ENCODE measurements at places on chromosomes 12 and 14.

- DNase-seq: no peak
Measured at GRCh38 chr14:59334253-59334652, 130.9 kb downstream of the GPR135 start.

DNA sequence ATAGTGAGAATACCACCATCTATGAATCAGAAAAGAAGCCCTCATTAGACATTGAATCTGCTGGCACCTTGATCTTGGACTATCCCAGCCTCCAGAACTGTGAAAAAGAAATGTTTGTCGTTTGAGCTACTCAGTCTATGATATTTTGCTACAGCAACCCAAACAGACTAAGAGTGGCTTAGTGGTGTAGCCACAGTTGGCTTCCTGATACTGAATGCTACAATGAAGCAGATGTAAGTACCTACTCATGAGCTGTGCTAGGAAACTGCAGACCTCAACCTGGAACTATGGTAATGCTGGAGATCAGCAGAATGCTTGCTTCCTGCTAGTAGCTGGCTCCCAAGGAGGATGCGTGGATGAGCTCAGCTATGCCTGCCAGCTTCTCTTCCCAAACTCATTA lies 268.6 kb upstream of the CRY1 start:
- DNase-seq: no peak

DNA sequence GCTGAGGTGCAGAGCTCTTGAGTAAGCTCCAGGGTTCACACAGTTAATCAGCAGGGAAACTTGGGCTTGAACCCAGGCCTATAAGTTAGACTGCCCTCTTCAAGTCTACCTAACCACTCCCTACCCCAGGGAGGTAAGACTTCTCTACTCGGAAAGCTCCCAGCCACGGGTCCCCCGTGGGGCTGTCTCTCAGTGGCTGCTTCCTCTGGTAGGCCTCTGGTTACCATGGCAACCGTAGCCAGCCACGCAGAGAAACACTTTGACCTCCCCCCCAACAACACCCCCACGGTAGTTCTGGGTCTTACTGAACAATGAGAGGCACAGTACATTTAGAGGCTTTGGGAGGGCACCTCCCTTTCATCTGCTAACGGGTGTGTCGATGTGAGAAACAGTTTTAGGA lies 245.2 kb downstream of the AACS start:
- no peak for DNase-seq

- no peak for DNase-seq
Measured at GRCh38 chr14:54480830-54481562, 7.8 kb downstream of the GMFB start.

DNA sequence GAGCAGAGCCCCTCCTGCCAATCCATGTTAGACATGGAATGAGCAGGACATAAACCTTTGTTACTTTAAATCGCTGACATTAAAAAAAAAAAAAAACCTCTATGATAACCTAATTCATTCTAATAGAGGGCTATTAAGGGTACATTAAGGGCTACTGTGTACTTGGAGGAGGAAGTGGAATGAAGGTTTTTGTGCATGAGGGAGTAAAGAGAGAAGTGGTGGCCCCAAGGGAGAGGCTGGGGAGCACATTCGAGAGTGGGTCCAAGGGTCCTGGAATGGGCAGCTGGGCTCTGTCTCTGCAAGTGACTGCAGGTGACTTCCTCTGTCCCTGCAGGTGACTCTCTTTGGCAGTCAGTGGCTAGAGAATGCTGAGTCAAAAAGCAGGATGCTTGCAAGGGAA lies 32.1 kb upstream of the PTGDR start:
- no peak for DNase-seq

DNA sequence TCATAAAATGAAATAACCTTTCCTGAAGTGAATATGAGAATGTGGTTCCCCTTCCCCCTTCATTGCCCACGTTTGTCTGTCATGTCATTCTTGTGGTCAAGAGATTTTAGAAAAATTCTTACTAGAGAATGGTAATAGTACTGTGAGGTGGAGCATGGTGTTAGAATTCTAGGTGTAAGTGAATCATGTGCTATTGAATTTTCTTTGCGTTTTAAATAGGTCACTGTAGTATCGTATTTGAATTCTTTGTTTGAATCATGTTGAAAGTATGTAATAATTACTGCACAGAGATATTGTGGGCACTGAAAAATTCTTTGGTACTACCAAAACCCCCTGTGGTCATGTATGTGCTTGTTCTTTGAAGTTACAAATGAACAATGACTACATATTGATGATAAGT lies 49.9 kb downstream of the FUT8 start:
- DNase-seq: no peak

DNA sequence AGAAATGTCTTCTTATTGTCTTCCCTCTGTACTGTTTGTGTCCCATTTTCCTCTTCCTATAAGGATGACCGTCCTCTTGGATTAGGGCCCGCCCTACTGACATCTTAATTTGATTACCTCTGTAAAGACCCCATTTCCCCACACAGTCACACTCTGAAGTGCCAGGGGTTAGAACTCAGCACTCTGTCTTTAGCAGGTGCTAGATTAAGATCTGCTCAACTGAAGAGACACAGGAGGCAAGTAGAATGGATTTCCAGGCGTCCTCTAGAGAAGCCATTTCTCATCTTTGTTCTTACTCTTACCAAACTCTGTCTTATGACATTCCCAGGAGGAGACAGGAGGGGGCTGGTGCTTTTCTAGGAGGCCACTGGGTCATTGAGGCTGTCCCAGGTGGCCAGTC lies 50.8 kb downstream of the VCPKMT start:
- DNase-seq: no peak

GRCh38 chr14:74299061-74299545 lies 3.6 kb downstream of the ABCD4 start:
- DNase-seq: no peak

GRCh38 chr12:93877446-93877845 lies 200.3 kb downstream of the CRADD start:
- DNase-seq: no peak

- DNase-seq: no peak
Measured at GRCh38 chr14:105026802-105027563, 6.1 kb upstream of the CDCA4 start.

DNA sequence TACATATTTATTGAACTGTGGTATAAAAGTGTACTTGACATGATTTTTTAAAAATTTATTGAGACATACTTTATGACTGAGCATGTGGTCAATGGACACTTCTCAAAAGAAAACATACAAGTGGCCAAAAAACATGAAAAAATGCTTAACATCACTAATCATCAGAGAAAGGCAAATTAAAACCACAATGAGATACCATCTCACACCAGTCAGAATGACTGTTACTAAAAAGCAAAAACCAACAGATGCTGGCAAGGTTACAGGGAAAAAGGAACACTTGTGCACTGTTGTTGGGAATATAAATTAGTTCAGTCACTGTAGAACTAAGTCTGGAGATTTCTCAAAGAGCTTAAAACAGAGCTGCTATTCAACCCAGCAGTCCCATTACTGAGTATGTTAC lies 1177.6 kb downstream of the GALC start:
- DNase-seq: no peak

DNA sequence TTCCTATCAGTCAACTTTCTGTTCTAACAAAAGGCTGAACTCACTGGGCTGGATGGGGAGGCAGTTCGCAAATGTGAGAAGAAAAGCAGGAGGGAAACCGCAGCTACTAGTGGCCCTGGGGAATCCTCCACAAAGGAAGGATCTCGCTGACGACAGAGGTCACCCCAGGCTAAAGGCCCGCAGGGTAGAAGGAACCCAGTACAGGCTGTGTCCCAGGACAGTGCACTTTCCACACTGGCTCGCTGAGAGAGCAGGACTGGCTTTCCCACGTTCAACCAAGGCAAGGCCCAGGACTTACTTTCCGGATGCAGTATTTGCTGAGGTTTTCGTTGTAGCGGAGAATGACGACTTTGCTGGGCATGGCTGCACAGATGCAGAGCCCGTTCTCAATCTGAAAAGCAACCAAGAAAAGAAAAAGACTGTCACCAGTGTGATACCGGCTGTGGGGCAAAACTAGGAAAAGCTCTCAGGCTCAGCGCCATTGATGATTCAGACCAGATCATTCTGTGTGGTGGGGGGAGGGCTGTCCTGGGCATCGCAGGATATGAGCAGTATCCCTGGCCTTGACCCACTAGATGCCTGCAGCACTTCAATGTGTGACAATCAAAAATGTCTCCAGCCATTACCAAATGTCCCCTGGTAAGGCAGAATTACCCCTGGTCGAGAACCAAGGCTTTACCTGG lies 36.3 kb downstream of the PRKAB1 start:
- no peak for DNase-seq

DNA sequence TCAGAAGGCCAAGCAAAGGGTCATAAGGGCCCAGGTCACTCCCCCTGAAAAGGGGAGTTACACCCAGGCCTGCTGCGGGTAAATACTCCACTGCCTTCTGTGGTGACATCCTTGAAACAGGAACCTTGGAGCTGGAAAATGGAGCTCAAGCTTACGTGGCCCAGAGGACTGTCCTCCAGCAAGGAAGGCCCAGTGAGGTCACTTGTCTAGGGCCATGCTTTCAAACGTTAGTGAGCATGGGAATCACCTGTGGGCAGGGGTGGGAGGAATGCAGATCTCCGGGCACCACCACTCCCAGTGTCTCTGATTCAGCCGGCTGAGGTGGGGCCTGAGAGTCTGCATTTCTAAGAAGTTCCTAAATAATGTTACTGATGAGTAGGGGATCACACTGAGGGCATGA lies 140.5 kb upstream of the CCND2 start:
- no peak for DNase-seq

GRCh38 chr12:46160101-46160980 lies 108.5 kb downstream of the SLC38A1 start:
- no peak for DNase-seq

- DNase-seq: no peak
Measured at GRCh38 chr12:50174971-50175715, 8.0 kb upstream of the CERS5 start.

- DNase-seq: no peak
Measured at GRCh38 chr12:119115296-119115905, 63.3 kb upstream of the HSPB8 start.

- no peak for DNase-seq
Measured at GRCh38 chr12:64997858-64998257, 123.2 kb downstream of the WIF1 start.

DNA sequence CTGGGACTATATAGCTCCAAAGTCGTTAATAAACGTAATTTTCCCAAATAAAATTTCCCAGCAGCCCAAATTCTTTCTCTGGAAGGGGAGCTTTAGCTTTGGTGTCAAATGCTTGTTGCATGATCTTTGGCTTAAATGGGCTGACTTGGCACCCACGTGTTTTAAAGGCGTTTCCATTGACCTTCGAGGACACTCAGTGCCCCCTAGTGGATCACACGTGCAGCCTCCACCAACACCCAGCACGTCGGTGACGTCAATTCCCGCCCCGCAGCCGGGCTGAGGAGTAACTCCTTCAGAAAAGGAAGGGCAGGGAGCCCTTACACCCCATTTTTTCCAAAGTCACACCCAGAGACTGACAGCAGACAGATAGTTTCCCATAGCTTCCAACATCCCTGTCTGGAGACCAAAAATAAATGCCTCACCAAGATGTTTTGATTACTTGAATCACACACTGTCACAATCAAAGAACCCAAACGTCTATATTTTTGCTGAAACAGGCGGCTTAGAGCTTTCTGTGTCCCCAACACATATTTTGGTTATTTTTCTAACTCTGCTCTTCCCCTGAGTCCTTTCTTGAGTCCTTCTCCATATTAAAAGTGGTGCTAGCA lies 707.9 kb downstream of the AACS start:
- DNase-seq: no peak

- DNase-seq: no peak
Measured at GRCh38 chr12:29054858-29055663, 94.0 kb upstream of the FAR2 start.

DNA sequence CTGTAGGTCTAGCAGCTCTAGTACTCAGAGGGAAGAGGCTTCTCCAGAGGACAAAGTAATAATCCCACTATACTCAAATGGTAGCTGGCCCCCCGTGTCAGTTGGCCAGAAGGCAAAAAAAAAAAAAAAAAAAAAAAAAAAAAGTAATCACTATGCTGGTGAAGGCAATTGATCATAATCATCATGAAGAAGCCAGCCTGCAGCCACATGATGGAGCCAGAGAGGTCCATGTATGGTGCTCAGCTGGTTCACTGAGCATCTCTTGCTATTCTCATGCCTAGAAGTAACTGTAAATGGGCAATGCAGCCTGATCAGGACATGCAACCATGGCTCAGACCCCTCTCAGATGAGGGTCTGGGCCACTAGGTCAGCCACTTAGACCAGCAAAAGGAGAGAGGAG lies 378.8 kb downstream of the MED13L start:
- no peak for DNase-seq

GRCh38 chr12:103547376-103547775 lies 39.7 kb upstream of the STAB2 start:
- DNase-seq: no peak

DNA sequence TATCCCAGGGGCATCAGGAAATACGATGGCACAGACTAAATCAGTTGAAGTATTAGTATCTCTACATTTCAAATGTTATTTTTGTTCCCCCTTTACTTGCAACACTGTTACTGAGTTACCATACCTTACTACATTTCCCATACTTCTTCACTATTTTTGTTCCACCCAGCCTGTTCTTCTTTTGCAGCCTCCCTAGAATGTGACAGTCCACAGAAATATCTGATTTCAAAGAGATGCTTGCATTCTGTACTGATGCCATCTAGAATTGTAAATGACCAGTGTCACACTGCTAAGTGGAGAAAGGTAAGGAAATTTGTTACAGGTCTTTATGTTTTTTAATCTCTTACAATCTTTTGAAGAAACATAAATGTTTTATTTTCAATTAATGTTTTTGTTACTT lies 279.9 kb downstream of the CCER1 start:
- no peak for DNase-seq

DNA sequence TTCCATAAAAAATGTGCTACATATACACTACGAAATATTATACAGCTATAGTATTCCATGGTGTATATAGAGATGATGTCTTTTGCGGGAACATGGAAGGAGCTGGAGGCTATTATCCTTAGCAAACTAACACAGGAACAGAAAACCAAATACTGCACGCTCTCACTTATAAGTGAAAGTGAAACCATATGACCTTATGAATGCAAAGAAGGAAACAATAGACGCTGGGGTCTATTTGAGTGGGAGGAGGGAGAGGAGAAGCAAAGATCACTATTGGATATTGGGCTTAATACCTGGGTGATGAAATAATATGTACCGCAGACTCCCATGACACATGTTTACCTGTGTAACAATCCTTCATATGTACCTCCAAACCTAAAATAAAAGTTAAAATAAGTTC lies 142.8 kb downstream of the LRFN5 start:
- no peak for DNase-seq

DNA sequence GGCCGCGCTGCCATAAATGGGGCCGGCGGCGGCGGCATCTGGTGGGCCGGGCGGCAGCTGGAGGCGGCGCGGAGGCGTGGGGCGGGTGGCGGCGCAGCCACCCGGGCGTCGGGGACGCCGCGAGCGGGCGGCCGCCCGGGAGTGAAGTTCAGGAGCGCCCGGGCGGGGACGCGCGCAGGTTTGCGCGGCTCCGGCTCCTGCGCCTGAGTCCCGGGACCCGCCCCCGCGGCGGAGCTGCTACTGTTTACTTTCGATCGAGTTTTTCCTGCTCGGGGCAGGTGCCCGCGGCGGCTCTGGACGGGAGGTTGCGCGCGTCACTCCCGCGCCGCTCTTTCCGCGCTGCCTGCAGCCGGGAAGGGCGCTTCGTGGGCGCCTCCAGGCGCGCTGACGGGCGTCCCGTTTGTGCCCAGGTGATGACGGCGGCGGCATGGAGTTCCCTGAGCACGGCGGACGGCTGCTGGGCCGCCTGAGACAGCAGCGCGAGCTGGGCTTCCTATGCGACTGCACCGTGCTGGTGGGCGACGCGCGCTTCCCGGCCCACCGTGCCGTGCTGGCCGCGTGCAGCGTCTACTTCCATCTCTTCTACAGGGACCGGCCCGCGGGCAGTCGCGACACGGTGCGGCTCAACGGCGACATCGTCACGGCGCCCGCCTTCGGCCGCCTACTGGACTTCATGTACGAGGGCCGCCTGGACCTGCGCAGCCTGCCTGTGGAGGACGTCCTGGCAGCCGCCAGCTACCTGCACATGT lies at the start of gene ZBTB42:
ZBTB42 (plus strand) TSS at position 331 of the 749 bp plus-strand sequence; CDS start at position 428, 97 bp downstream.
- peak; percentile 48 for DNase-seq

All from activated T-helper 1 cell treated with anti-CD3 and anti-CD28 coated beads, Interleukin-2, amount 50 U/mL, for 16 hours (primary cell).